ENCODE measurements at places on chromosomes 12 and 14.

DNA sequence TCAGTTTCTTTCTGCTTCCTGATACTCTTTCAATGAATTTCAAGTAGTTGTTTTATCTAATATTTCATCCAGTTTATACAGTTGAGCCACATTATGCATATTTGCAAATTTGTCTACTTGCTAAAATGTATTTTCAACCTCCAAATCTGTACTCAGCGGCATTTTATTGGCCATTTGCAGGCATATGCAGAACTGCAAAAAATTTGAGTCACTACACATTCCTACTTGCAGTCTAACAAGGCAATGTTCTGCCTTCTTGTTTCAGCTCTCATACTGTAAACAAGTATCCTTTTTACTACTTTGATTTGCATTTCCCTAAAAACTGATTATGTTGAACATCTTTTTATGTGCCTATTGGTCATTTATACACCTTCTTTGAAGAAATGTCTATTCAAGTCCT lies 55.0 kb downstream of the POLR3B start:
- DNase-seq: no peak

DNA sequence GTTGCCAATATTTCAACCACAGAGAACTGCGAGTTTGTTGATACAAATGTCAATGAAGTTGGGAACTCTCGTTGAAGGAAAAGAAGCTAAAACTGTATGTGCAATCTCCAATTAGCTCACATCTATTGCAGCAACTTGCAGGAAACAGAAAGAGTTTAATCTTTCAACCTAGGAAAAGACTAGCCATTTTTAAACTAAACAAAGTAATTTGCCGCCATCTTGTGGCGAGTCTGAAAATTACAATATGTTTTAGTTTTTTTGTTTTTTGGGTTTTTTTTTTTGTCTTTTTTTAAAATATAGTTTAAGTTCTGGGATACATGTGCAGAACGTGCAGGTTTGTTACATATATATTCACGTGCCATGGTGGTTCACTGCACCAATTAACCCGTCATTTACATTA lies 131.2 kb upstream of the FOXG1 start:
- DNase-seq: peak; percentile 20

DNA sequence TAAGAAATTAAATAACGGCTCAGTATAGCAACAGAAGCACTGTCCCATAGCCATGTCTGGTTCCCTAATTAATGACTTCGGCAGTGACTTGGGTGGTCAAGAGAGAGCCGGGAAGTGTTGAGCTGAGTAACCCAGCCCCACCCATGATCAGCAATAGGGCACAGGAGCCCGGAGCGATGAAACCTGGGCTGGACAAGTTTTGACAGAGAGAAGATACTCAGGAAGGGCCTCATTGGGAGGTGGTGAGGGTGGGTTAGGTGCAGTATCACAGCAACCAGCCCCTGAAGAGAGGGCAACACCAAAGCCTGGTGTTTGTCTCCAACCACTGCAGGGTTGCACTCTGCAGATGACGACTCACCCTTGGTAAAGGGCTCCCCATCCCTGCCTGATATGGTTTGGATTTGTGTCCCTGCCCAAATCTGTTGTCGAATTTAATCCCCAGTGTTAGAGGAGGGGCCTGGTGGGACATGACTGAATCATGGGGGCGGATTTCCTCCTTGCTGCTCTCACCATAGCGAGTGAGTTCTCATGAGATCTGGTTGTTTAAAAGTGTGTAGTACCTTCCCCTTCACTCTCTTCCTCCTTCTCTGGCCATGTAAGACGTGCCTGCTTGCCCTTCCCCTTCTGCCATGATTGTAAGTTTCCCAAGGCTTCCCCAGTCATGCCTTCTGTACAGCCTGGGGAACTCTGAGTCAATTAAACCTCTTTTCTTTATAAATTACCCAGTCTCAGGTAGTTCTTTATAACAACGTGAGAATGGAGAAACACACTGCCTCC lies 124.9 kb upstream of the MED13L start:
- DNase-seq: no peak

DNA sequence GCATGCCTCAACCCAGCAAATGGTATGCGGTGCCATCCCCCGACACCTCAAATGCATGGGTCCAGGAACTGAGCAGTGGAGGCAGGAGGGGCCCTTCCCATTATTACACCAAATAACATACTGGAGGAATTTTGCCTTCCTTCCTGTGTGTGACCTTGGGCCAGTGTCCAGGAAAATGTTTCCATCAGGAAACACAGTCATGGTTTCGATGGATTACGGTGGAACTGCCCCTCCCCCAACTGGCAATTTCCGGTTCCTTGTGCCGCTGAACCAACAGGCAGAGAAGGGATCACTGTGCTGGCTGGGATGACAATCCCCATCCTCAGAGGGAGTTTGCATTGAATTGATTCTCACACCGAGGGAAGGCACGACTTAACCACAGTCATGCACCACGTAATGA lies 9.1 kb upstream of the CDC42BPB start:
- DNase-seq: no peak

DNA sequence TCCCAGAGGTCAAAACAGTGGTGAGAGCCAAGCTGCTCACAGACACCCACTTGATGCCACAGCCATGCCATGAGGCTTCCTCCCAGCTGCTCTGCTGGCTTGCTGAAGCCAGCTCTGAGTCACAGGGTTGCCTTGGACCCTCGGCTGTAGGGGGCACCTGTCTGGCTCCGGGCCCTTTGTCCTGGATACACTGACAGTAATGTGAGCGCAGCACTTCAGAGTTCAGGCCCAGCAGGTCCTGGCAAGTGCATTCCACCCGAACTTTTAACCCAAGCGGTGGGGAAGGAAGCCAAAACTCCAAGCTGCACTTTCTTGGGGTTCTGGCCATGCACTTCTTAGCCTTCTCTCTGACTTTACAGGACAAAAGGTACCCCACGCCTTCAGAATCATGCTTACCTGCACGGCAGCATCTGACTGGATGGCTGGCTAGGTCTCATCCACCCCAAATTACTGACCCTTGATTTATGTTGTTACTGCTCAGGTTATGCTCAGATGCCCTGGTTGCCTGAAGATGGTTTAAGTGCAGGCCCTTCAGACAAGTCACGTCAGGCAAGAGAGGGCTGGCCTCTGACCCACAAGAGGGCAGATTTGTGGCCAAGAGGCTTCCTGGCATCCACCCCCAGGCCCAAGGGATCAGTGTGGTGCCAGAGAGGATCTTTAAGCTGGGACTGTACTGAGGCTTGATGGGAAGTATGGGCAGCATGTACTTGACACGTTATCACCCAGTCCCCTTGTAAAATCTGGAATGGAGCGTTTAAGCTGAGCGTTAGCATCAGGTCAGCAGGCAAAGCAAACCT lies 24.8 kb downstream of the SLC25A29 start:
- DNase-seq: no peak

GRCh38 chr12:31246470-31246850 lies 79.5 kb downstream of the SINHCAF start:
- no peak for DNase-seq

DNA sequence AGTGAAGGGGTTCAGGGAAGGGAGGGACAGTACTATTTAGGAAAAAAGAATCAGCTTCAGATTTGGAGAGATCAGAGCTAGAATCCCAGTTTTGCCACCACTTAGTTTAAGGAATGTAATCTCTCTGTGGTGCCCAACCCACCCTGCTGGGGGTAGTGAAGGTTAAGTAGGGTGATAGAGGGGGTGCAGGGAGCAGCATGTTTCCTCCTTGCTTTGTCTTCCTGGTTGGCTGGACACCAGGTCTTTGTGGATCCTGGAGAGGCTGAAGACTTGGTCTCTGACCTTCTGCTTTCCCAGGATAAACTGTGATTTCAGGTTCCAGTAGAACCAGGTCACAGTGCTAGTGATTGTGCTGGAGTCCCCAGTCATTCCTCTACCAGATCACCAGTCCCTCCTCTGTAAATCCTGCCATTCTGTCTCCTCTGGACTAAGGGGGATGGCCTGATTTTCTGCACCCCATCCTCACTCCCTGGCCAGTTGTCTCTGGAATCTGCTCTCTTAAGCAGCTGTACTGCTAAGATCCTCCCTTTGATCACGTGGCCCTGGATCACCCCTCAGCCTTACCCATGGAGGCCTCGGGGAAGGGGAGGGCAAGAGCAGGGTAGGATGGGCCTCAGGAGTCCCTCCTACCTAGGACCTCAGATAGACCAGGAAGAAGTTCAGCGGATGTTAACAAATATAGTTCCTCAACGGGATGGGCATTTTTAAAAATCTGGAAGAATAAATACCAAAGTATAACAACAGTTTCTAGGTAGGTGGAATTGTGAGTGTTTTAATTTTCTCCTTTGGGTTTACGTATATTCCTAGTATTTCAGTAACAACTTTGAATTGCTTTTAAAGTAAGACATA lies 3.1 kb downstream of the MAP3K12 start:
- no peak for DNase-seq

DNA sequence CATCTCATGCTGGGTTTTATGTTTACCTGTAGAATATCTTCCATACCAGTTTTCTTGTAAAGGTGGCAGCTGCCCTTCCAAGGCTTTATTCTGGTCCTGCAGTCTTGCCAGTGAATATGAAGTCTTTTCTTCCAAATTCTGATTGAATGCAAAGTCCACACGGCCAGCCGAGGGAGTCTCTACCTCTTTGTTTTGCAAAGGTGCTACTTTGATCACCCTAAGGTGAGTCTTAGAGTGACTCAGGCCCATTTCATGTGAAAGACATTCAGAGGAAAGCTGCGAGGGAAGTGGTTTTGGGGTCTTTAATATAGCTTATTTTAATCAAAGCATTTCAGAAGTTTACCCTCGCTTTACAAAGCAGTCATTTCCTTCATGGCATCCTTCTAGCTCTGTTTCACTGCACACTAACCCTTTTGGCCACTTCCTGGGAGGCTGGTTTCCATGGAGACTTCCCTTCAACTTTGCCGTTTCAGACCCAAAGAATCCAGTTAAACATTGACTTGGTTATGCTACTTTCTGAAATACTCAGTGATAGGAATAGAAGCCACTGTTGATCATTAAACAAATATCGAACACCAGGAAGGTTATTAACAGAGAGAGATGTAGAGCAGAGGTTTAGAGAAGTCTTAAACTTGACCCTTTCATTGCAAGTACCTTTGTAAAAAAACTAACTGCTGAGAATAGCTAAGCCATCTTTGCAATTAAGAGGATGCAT lies at the start of gene CCDC198:
Gene CCDC198 (minus strand): TSS at position 391 of the 715 bp plus-strand sequence. CDS start 142 bp downstream, at position 249.
- DNase-seq: no peak

GRCh38 chr12:112285600-112286401 lies 96.4 kb downstream of the HECTD4 start:
- DNase-seq: peak; percentile 95

Data from NCI-H345 (cell line).